ENCODE measurements at places on chromosomes 4 and X. TPM values are rescaled to one million over a fixed set of nuclear protein-coding genes. Genes with fewer than 3 reads are reported as not detected.

Gene MAGEB1
- not detected for total RNA-seq

Gene CXXC4
- 102 TPM for total RNA-seq

Gene MTMR8
- total RNA-seq = 3.2 TPM

Gene PDLIM3
- 12.3 TPM for total RNA-seq

Gene WNK3
- 48.2 TPM for total RNA-seq

Gene HMX1
- 0.74 TPM for total RNA-seq

Gene RADX
- total RNA-seq = 11.1 TPM

Gene ITIH6
- not detected for total RNA-seq

Gene TASL
- total RNA-seq = 0.49 TPM

Gene APLN
- 4.2 TPM for total RNA-seq

Gene CFAP47
- total RNA-seq = 3.2 TPM

Gene HS6ST2
- 6.6 TPM for total RNA-seq

Gene TRIML2
- not detected for total RNA-seq

Gene SHISA3
- total RNA-seq = not detected

Gene RBM46
- total RNA-seq = not detected

Gene DKK2
- 2.7 TPM for total RNA-seq

Gene GPRASP1
- total RNA-seq = 30.0 TPM

Gene NR3C2
- total RNA-seq = 5.2 TPM

Gene KIF4A
- total RNA-seq = 2.5 TPM

Gene TEX13C
- total RNA-seq = not detected

Gene C4orf54
- under 0.01 TPM for total RNA-seq

Gene TBC1D8B
- 0.49 TPM for total RNA-seq
